Fibroblast of gingiva (primary cell): ENCODE measurements at places on chromosomes 2 and 18.

DNA sequence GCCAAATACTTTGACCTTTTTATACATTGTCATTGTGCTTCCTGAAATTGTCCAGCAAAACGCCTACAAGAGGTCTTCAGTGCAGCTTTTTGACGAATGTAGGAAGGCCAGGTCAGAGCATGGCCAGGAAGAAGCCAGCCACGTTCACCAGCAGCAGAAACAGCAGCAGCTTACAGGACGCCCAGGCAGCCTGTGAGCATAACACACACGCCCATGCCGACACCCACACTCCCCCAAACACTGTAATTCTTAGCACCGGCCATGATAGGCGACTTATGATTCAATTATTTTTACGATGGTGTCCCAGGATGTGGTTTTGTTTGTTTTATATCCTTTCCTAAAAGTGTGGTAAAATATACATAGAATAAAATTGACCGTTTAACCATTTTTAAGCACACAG, 249.1 kb upstream of the SALL3 start:
- no peak for DNase-seq

GRCh38 chr2:95343429-95344214, 46.5 kb downstream of the KCNIP3 start:
- no peak for DNase-seq

GRCh38 chr2:240925568-240926515, 19.7 kb downstream of the CROCC2 start:
- no peak for DNase-seq

GRCh38 chr2:212995920-212996319, 155.5 kb downstream of the IKZF2 start:
- DNase-seq, result peak; percentile 41

- no peak for DNase-seq
Observed at GRCh38 chr2:120488531-120488930, 142.6 kb downstream of the INHBB start.

- no peak for DNase-seq
Observed at GRCh38 chr2:198117406-198118041, 313.1 kb downstream of the PLCL1 start.

- no peak for DNase-seq
Observed at GRCh38 chr2:16470936-16471490, 194.6 kb downstream of the CYRIA start.

GRCh38 chr2:176854878-176855277, 357.7 kb upstream of the HNRNPA3 start:
- no peak for DNase-seq

- no peak for DNase-seq
Observed at GRCh38 chr2:144334551-144334950, 185.4 kb downstream of the ZEB2 start.

DNA sequence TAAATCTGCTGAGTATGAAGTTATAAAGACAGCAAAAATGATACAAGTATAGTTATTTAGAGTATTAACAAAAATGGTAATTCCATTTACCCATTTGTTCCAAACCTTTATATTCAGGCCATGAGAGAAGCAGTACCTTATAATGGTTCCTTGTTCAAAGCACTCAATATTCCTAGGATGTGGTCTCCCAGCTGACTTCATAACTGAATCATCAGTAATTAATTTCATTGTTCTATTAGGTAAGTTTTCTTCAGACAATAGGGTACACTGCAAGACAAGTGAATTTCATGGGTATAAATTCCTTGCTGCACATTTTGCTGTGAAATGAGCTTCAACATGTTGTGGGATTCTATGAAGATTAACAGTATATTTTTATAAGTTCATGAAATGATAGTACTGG, 550.8 kb upstream of the ZEB2 start:
- no peak for DNase-seq

- no peak for DNase-seq
Observed at GRCh38 chr2:99977966-99978365, 164.4 kb downstream of the AFF3 start.

- DNase-seq, result no peak
Observed at GRCh38 chr2:26284132-26284531, 39.4 kb downstream of the HADHB start.

DNA sequence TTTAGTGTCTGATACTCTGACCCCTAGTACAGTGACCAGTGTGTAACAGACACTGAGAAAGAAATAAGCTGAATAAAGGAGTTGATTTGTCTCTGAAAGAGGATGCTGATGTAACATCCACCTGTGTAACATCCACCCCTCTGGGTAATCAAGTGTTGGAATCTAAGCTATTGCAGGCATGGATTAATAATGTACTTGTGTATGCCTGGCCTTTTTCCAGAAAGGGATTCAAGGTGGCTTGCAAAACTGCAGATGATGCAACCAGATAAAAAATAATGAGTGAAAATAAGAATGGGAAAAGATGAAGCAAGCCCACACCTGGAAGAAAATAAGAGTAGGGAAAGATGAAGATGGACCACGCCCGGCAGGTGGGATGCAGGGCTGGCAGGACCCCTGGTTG, 48.2 kb upstream of the FOXI3 start:
- DNase-seq, result no peak

DNA sequence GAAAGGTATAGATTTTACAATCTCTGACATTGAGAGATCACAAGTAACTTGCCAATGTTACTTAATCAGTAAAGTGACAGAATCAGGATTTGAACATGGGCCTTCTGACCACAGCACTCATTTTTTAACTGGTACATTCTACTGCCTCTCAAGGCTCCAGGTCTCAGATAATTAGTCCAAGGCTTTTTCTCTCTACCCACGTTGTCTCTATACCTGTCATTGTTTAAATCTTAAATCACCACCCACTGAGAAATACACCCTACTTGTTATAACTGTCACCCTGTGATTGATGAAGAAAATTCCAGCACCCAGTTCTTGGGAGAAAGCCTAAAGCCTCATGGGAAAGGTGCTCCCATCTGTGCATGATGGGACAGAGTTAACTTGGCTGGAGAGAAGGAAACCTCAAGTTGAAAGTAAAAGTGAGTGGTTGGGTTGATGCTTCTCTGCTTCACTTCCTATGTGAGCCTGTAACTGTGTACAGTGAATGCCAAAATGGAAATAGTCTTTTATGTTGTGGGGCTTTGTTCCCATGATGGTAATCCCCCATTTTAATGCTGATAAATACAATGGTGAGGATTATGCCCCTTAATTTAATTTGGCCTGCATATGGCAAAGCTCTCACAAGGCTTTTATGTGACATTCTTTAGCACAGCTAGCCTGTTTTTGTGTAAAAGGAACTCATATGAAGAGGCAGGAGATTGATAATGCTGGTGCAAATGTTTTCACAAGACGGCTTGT, 190.1 kb upstream of the SP5 start:
- no peak for DNase-seq

- DNase-seq, result no peak
Observed at GRCh38 chr2:45496869-45497268, 114.2 kb downstream of the SRBD1 start.

- DNase-seq, result no peak
Observed at GRCh38 chr18:45008694-45009413, 328.2 kb downstream of the SETBP1 start.

- DNase-seq, result peak; percentile 55
Observed at GRCh38 chr2:235640926-235641723, 147.3 kb downstream of the AGAP1 start.

DNA sequence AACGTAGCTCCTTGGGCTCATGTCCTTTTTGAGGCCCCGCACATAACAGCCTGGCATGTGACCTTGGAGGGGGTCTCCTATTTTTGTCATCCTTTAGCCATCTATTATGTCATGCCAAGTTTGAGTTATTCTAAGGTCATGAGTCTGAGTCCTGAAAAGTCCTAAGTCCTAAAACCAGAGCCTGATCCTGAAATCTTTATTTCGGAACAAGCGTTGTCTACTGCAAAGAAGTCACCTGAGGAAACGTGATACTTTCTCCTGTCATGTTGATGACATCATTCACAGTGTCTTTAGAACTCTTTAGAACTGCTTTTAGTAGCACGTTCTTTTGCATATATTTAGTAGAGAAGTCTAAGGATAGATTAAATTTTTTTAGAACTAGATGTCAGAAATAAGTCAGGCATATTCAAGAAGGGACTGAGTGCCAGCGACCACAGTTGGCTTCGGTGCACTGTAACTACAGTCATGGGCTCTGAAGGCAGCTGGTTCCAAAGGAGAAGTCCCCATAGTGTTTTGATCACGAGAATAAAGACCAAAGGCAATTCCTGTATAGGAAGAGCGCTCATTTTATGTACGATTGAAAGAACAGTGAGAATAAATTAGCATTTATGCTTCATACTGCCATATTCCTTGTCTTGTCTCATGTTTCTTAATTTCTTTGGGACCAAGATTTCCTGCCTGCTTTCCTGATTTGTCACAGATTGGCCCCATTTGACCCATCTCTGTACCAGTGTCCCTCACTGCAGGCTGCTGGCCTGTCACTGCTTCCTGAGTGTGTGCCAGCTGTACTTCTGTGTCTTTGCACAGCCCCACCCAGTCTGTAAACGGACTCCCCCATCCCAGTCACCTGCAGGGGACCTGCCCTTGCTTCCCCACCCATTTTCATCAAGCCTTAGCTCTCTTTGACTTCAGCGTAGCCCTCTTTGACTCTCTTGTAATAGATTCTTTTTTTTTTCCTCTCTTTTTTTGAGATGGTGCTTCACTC, 75.8 kb downstream of the ASAP2 start:
- DNase-seq, result no peak

DNA sequence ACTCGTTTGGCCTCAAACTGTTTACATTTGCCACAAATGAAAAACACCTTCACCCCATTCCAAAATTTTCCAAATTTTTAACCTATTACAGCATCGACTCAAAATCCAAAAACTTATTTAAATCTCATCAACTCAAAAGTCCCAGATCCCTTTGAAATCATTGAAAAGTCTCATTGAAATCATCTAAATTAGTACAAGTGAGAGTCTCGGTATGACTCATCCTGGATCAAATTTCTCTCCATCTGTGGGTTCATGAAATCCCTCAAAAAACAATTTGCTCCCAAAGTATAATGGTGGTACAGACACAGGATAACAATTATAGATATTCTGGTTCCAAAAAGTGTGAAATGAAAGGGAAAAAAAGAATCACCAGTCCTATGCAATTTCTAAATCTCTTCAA, 65.1 kb downstream of the LRP1B start:
- DNase-seq, result no peak

DNA sequence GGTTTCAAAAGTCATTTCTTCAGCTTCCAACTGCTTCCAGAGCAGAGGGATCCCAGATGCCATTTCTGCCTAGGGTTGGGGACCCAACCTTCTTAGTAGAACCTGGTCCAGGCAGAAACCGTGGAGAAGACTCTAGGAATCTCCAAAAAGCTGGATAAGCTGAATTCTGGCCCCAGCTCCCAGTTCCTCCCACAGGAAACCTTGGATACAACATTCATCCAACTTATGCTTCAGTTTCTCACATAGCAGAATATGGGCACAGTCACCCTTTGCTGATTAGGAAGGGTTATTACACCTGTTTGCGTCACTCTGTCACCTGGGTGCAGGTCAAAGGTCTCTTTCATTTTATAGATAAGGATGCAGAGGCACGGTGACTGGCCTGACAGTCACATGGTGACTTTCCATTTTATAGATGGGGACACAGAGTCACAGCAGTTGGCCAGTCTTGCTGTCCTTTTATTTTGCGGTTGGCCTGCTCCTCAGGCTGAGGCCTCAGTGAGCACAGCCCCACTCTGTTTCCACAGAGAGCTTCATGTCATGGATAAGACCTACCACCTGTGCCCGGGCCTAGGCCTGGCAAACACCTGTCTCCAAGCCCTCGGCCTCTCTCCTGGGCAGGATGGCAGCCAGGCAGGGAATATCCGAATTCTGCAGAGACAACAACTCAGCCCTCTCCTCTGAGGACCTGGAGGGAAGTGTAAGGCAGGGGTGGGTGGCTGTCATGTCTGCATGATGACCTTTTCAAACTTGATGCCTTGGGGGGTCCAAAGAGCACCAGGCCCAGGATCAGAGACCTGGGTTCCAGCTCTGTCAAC, 148.8 kb downstream of the SMAD7 start:
- no peak for DNase-seq

- no peak for DNase-seq
Observed at GRCh38 chr2:212958133-212958532, 193.3 kb downstream of the IKZF2 start.

GRCh38 chr2:26742048-26742770, 21.9 kb upstream of the SLC35F6 start:
- DNase-seq, result no peak

GRCh38 chr2:112691881-112692281, 28.9 kb upstream of the NT5DC4 start:
- no peak for DNase-seq
